CD4-positive, alpha-beta T cell treated with Interleukin-15 for 1 hour (primary cell): ENCODE measurements at places on chromosomes 12 and 14.

- no peak for DNase-seq
Measured at GRCh38 chr14:36655571-36655962, 6.1 kb upstream of the PAX9 start.

- no peak for DNase-seq
Measured at GRCh38 chr14:64841772-64842750, 37.6 kb downstream of the SPTB start.

DNA sequence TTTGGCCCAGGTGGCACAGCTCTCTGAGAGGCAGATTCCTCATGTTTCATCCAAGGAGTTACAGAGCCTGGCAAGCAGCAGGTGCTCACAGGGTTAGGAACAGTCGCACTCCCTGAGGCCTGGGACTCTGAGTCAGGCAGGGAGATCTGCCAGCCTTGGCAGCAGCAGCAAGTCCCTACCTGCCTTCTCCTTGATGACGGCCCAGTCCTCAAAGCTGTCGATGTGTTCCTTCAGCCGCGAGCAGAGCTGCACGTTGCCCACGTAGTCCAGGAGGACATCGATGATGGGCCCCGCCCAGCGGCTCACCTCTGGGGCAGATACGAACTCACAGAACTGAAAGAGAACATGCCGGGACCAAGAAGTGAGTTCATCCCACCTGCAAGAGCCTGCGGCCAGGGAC, 10.4 kb downstream of the FAM181A start:
- no peak for DNase-seq

GRCh38 chr14:104267895-104268294, 129.5 kb downstream of the KIF26A start:
- no peak for DNase-seq

GRCh38 chr12:19726122-19726521, 286.8 kb downstream of the AEBP2 start:
- no peak for DNase-seq

- DNase-seq = no peak
Measured at GRCh38 chr12:116927244-116927940, 16.6 kb downstream of the FBXW8 start.

DNA sequence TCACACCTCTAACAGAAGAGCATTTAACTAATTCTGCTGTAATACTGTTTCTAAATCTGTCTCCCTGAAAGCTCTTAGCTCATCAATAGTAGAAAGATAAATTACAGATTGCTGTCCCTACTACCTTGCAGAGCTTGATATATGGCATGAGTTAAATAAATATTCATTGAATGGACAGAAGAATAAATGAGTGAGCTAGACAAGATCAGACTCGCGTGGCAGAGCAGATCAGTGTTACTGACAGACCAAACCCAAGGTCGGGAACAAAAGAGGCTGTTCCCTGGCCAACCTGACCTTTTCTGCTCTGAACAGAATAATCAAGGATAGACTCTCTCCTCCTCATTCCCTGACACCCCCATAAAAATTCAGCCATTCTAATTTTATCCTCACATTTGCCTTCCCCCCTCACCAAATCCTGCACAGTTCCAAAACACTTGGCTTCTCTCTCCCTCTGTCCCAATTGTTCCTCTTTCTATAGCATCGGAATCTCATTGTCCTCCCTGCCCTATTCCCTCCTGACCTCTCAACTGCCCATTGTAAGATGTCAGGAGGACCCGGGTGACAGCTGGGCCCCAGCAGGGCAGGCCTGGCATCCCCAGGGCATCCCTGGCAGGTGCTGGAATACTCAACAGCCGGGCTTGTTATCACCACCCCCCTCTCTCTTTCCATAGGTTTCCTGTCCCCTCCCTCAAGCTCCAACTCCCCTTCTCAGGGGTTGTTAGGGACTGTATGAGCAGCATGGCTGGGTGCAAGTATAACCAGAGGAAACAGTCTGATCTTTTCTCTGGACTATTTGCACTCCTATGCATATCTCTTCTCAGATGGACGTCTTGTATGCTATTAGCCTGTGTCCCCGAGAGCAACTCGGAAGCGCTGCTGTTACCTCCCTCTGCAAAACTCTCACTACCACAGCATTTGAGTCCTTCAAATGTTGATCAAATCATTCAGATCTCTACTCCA, 19.9 kb downstream of the NEUROD4 start:
- no peak for DNase-seq

DNA sequence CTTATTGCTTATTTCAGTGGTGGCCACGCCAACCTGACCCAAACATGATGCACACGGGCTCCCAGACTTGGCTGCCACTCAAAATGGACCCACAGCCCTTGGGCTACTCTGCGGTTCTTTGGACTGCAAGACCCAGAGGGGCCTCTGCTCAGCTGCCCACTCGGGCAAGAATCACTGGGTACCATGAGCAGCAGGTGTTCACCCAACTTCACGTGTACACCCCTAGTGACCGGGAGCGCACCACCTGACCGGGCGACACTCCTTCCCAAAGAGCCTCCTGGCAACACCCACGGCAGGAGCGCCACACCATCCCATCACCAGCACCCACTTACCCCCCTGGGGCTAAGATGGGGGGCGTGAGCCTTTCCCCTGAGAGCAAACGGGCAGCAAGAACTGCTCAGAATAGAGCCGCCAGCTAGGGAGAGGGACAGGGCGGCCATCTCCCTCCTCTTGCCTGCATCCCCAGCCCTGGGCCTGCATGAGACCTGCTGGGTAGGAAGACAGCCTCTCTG, 32.0 kb downstream of the CCNK start:
- no peak for DNase-seq

DNA sequence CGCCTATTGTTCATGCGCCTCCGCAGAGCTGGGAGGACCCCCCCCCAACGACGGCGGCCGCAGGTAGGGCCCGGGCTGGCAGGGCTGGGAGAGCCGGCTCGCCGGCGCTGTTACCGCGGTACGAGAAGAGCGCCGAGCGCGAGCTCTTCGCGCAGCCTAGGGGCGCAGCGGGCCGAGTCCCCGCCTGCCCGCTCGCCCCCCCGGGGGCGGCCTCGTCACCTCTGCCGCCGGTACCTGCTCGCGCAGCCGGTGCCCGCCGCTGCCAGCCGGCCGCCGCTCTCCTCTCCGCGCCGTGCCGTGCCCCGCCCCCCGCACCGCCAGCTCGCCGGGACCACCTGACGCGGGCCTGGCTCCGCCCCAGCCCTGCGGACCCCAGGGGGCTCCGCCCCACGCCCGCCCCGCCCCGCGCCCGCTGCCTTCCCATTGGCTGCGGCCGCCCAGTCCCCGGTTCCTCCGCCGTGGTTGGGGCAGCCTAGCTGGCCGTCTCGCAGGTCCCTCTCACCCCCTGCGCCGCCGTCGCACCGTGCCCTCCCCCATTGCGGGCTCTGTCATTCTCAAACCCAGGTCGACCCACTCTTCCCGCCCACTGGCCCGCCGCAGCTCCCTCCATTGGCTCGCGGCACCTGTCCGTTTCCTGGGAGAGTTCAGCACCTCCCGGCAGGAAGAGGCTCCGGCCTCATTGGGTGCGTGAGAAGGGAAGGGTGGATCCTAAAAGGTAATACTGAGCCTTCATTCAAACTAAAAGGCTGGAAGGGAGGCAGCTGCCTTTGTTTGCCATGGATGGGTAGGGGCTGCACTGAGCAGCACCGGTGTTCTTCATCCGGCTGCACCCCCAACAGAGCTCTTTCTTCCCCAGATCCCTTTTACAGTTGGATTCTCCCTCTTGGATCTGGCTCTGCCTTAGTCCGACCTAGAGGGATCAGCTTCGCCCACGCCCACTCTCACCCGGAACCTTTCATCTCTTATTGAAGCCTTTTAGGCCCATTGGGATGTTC, at the start of gene MAP3K9:
Gene MAP3K9 (minus strand): TSS at position 289 of the 995 bp plus-strand sequence. CDS start 342 bp downstream, outside the sequence.
- peak; percentile 92 for DNase-seq

DNA sequence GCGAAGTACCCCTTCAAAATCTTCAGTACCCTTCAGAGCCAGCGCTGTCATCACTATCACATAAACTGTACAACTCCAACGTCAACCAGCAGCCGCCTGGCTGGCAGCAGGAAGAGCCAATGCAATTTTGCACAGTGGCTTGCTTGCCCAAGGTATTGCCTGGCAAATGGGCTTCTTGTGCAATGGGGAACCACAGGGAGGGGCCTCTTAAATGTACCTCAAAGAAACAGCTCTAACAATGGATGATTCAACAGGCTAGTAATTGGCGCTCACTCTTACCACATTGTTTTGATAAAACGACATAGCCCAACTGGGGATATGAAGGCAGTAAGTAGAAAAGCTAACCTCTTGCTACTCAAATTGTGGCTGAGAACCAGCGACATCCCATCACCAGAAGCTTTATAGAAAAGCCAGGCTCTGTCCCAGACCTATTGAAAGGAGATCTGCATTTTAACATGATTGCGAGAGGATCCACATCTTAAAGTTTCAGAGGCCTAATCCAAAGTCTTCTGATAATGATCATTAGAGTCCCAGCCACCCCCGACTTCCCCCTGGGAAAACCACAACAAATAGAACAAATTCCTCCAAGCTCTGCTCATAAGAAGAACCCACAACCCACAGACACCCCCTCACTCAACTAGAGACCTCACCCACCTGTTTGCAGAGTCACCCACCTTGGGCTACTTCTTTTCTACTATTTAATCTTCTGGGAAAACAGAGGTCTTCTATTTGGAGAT, 125.3 kb upstream of the HIF1A start:
- DNase-seq = peak; percentile 77

DNA sequence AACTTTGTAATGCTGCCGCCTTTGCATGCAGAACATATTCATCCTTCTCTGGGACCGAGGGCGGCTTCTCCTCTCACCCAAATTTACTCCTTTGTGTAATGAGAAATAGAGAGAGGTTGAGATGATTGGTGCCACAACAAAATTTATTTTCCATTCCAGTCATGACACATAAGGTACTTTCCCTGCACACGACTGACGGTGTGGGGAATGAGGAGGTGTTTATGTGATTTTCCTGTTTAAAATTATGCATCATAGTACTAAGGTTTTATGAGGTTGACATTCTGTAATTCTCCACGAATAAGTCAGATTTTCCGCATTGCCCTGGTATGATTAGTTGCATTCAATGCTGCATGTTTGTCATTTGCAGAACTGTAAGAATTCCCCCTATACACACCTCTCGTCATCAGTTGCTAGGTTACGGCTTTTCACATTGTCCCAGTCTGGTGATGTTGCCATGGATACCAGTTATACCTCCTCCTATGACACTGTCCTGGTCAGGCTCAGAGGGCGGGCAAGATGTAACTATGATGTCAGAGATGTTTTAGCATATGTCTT, 23.1 kb downstream of the BICDL1 start:
- peak; percentile 91 for DNase-seq

- DNase-seq = no peak
Measured at GRCh38 chr14:98705871-98706300, 566.1 kb downstream of the BCL11B start.

- DNase-seq = no peak
Measured at GRCh38 chr12:68565391-68565903, 45.3 kb upstream of the RAP1B start.

- DNase-seq = no peak
Measured at GRCh38 chr12:79121486-79121885, 256.9 kb downstream of the SYT1 start.

DNA sequence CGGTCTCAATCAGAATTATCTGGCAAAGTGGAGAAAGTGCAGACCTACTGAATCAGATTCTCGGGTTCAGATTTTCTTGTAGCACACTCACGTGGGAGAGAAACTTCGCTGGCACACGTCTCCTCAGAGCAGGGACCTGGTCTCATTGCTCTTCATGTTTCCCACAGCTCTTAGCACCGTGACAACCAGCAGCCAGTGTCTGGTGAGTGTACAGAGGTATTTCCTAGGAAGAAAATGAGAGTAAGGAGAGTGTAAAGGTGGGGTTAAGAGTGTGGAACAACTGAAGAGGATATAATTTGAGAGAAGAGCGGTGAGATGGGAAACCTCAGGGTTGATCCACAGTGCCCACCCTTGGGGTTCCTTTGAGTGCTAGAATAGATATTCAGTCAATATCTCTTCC, 89.2 kb downstream of the ARF6 start:
- DNase-seq = no peak

GRCh38 chr12:5473783-5474116, 41.8 kb downstream of the NTF3 start:
- DNase-seq = no peak

DNA sequence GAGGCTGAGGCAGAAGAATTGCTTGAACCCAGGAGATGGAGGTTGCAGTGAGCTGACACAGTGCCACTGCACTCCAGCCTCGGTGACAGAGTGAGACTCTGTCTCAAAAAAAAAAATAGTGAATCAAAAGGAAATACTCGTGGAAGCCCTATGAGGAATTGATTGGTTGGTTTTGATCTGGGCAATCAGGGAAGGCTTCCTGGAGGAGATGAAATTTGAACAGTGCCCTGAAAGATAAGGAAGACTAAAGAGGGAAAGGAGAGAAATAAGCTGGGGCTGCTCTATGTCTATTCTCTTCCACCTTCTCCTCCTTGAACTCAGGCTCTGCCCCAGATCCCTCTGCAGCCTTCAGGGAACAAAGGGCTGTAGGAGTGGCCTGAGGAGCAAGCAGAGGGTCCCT, 54.1 kb downstream of the IRF2BPL start:
- DNase-seq = no peak

DNA sequence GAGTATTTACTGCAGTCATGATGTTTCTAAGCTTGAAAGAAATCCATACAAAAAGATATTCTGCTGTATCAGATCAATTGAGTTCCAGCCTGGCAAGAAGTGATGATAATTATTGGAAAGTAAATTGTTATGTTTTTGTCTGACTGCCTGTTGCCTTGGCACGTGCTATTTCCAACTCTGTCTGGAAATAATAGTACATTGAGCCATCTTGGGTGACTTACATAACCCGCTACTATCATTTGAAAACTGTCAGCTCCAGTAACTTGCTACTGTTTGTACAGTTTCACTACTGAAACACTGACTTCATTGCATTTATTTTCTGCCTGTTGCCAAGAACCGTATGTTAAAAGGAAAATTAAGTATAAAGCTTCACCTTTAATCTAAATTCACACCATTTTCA, 318.6 kb downstream of the ITPR2 start:
- DNase-seq = no peak

DNA sequence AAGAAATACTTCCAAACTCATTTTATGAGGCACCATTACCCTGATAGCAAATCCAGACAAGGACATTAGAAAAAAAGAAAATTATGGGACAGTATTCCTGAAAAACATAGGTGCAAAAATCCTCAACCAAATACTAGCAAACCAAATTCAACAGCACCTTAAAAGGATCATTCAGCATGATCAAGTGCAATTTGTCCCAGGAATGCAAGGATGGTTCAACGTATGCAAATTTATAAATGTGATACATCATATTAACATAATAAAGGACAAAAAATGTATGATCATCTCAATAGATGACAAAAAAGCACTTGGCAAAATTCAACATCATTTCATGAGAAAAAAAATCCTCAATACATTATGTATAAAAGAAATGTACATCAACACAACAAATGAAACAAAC, 162.9 kb downstream of the DUSP6 start:
- no peak for DNase-seq

GRCh38 chr14:62126879-62127478, 364.8 kb downstream of the SNAPC1 start:
- DNase-seq = no peak

- no peak for DNase-seq
Measured at GRCh38 chr14:23055621-23056144, 1.6 kb downstream of the CDH24 start.

GRCh38 chr12:8841778-8842177, 19.4 kb downstream of the A2ML1 start:
- DNase-seq = no peak
